Gastrocnemius medialis (tissue), 4 donors: ENCODE measurements at places on chromosomes 6 and 20. TPM values are rescaled to one million over a fixed set of nuclear protein-coding genes. Genes with fewer than 3 reads are reported as not detected.

DSP gene
- 1.1 TPM for total RNA-seq

TDRD6 gene
- total RNA-seq, result 0.04 TPM

TBC1D22B gene
- 8.4 TPM for total RNA-seq

KPNA5 gene
- total RNA-seq, result 7.2 TPM

DNA sequence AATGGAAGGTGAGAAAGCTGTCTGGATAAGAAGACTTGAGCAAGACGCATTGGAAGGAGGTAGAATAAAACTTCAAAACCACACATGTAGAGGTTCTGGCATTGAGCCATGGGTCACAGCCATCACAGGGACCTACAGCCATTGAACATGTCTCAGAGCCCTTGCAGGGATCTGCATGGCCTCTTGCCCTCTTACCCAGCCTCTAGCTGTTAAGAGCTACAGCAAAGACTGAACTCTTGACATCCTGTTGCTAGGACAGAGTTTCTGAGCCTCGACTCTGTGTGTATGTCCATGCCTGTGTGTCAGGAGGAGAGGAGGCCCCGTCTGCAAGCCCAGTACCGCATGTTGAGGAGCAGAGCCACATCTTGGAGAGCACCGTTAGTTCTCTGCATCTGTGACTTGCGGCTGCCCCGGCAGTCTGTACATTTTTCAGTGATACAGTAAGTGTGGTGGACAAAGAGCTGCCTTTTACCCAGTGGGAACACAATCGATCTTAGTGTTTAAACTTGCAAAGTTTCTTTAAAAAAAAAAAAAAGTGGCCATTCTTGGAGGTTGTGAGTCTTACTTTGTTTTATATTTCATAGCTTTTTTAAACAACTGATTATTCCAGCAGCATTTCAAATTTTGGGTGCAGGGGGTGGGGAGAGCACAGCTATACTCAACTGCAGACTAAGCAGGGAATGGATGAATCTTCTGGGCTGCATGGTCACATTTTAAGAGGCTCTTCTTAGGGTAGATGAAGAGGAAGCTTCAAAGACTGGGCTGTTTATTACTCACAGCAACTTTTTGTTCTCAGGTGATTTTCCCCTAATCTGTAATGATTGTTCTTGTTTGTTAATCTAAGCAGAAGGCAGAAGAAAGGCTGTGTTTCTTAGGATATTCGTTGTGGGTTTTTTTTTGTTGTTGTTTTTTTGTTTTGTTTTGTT, 88.5 kb downstream of the TBC1D7 start:
- no peak for DNase-seq
- no peaks in the 10 kb centered on the region for H3K27me3 ChIP-seq
- H3K4me1 ChIP-seq, result no peaks in the 10 kb centered on the region
- no peak overlapping the region for H3K4me3 ChIP-seq
- H3K27ac ChIP-seq, result no peak overlapping the region
- no peaks in the 10 kb centered on the region for H3K36me3 ChIP-seq

DNA sequence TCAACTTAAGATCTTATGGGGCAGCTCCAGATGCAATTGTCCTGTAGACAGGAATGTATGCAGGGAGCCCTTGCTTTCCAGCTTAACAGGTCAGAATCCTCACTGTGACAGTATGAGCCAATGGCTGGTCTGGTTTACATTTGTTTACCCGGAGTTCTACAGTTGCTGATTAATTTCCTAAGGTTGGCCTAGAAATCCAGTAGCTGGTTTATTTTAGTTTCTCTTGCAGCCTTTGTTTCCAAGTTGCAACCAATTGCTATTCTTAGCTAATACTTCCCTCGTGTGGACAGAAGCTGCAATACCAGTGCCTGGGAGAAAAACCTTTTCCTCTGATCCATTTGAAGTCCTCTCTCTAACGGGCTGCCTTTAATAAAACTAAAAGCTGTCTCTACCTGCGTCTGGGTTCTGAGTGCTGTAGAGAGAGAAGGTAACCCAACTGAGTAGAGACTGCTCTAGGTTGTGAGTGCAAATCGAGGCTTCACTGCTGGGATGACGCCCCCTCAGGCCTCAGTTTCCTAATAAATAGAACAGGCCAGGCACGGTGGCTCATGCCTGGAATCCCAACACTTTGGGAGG, 45.9 kb downstream of the ZNF217 start:
- no peaks in the 10 kb centered on the region for H3K4me1 ChIP-seq
- DNase-seq, result no peak
- no peak overlapping the region for H3K27ac ChIP-seq
- H3K36me3 ChIP-seq, result no peaks in the 10 kb centered on the region

DNA sequence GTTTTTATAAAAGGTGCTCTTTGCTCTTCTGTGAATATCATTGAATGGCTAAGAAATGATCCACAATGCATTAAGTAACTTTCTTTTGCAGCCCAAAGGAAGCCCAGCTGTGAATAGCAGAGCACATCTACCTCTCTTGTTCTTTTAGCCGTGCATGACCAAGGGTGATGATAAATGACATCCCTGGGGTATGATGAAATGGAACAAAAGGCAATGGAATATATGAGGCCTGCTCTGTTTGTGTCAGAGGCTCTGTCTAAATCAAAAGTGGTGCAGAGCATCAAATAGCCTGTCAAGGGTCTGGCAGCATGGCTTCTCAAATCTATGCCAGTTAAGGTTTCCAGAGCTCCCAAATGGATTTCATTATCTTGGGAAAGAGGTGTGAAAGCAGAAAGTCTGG, 362.6 kb upstream of the RNF217 start:
- no peak overlapping the region for H3K4me3 ChIP-seq
- H3K27ac ChIP-seq, result no peak overlapping the region
- H3K27me3 ChIP-seq, result no peaks in the 10 kb centered on the region
- H3K36me3 ChIP-seq, result no peaks in the 10 kb centered on the region

DNA sequence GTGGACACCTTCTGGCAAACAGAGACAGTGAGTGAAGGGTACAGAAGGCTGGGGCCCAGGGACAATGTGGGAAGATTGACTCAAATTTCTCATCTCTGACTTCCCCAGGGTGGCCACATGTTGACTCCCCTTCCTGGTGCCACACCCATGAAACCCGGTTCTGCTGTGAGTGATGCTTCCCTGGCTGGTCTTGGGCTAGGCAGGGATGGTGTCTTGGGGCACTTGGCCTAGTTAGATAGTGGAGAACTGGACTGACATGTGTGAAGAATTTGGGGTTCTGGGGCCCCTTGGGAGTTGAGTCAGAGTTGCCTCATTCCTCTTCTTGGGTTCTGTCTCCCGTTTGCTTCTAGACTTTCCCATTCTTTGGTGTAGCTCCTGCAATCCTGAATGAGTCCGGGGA, 34.2 kb downstream of the GSS start:
- no peaks in the 10 kb centered on the region for H3K36me3 ChIP-seq
- peaks cover 45% of the 10 kb centered on the region for H3K4me1 ChIP-seq
- H3K27me3 ChIP-seq, result no peaks in the 10 kb centered on the region
- DNase-seq, result no peak
- H3K4me3 ChIP-seq, result no peak overlapping the region
- peak overlapping the region; percentile 92 for H3K27ac ChIP-seq

DNA sequence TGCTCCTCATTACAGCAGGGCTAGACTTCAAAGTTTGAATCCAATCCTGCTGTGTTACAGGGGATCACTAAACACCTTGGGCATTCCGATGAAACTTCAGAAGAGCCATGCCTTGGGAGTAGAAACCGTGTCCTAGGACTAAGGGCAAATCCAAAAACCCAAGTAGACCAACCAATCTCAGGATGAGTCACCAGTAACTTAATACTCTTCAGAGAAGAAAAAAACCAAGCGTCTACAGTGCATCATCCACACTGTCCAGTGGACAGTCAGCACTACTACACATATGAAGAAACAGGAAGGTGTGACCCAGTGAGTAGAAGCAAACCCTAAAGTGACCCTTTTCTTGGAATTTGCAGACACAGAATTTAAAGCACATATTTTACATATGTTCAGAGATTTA, 39.5 kb upstream of the VAPB start:
- H3K27me3 ChIP-seq, result no peaks in the 10 kb centered on the region
- H3K36me3 ChIP-seq, result peaks cover 22% of the 10 kb centered on the region
- H3K4me3 ChIP-seq, result no peak overlapping the region
- H3K4me1 ChIP-seq, result peaks cover 11% of the 10 kb centered on the region
- H3K27ac ChIP-seq, result no peak overlapping the region
